Astrocyte (in vitro differentiated cells and primary cell): ENCODE measurements at places on chromosomes 2 and 18. TPM values are rescaled to one million over a fixed set of nuclear protein-coding genes. Genes with fewer than 3 reads are reported as not detected.

DNA sequence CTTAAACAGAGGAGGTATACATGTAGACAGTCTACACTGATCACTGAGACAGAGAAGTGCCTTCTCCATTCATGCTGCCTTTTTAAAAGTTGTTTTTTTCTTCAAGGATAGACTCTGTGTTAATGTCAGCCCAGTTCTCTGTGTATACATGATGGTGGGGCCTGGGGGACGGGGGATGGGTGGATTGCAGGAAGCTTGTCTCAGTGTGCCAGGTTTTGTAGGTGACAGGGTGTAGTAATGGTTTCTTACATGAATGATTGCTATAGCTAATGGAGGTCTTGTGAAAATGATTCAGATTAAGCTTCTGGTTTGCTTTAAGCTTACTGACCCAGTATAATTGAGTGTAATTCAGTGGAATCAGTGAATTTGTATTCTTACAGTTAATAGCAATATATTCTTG, 423.6 kb downstream of the PTPRM start:
- H3K27ac ChIP-seq = no peak overlapping the region
- H3K27me3 ChIP-seq = no peaks in the 10 kb centered on the region
- no peak overlapping the region for H3K4me3 ChIP-seq
- DNase-seq = no peak
- peaks cover 9% of the 10 kb centered on the region for H3K4me1 ChIP-seq

GRCh38 chr2:106523976-106524665, 37.0 kb downstream of the CD8B2 start:
- H3K36me3 ChIP-seq = no peaks in the 10 kb centered on the region
- no peak for DNase-seq
- no peaks in the 10 kb centered on the region for H3K4me1 ChIP-seq
- H3K27ac ChIP-seq = no peak overlapping the region

DNA sequence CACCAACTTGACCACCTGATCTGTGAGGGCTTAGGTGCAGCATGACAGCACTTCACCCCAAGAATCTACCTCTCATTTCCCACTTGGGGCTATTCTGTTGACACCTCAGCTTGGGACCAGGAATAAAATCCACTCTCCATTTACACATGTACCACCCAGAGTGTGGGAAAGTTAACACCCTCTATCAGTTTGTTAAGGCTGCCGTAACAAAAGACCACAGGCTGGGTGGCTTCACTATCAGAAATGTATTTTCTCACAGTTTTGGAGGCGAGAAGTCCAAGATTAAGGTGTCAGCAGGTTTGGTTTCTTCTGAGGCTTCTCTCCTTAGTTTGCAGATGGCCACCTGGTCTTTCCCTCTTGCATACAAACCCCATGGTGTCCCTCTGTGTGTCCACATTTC, 277.7 kb upstream of the ERBB4 start:
- no peak for DNase-seq
- H3K4me1 ChIP-seq = no peaks in the 10 kb centered on the region
- H3K27me3 ChIP-seq = no peaks in the 10 kb centered on the region
- no peak overlapping the region for H3K27ac ChIP-seq
- H3K36me3 ChIP-seq = no peaks in the 10 kb centered on the region
- no peak overlapping the region for H3K4me3 ChIP-seq

The FAM98A gene
- total RNA-seq = 94.1 and 106 TPM in 2 replicates

DNA sequence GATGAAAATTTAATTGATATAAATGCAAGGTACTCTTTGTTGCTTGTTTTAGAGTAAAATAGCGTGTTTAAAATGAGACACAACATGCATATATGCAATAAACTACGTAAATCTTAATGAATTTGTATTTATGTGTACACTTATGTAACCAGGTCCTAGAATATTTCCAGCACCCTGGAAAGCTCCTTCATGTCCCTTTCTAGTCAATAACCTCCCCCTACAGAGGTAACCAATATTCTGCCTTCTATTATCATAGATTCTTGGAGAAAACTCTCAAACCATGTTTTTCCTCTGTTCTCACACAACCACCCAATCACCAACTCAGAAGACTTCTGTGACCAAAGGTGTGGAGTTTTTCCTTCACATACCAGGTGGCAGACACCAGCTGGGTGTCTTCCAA, 79.6 kb upstream of the THUMPD2 start:
- no peaks in the 10 kb centered on the region for H3K27me3 ChIP-seq
- no peaks in the 10 kb centered on the region for H3K36me3 ChIP-seq
- no peaks in the 10 kb centered on the region for H3K4me1 ChIP-seq
- DNase-seq = no peak

- H3K4me1 ChIP-seq = peaks cover 26% of the 10 kb centered on the region
- H3K27me3 ChIP-seq = no peaks in the 10 kb centered on the region
- no peak overlapping the region for H3K4me3 ChIP-seq
- no peak for DNase-seq
- H3K36me3 ChIP-seq = no peaks in the 10 kb centered on the region
- H3K27ac ChIP-seq = no peak overlapping the region
These were observed 25.5 kb downstream of the CYRIA start for GRCh38 chr2:16640001-16640700.

The RBM44 gene
- 0.29 and 0.32 TPM in 2 replicates for total RNA-seq

DNA sequence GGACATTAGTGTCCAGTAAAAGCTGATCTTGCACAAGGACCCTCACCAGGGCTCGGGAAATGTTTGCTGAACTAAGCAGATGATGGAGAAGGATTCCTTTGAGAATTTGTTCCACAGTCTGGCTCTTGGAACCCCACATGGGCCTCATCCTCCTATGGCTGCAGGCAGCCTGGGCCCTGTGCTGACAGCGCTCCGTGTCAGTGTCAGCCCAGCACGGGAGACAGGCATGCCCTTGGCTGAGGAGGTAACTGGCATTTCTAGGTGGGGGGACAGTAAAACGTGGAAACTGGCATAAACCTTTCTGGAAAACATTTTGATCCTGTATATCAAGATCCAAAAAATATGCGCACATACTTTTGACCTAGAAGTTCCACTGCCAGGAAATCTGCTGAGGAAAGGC, 10.5 kb downstream of the PTMA start:
- no peak for DNase-seq
- H3K27me3 ChIP-seq = no peaks in the 10 kb centered on the region
- no peak overlapping the region for H3K4me3 ChIP-seq
- no peak overlapping the region for H3K27ac ChIP-seq
- no peaks in the 10 kb centered on the region for H3K36me3 ChIP-seq
- peaks cover 31% of the 10 kb centered on the region for H3K4me1 ChIP-seq
